Fibroblast of lung (primary cell): ENCODE measurements at places on chromosomes 3 and 15.

DNA sequence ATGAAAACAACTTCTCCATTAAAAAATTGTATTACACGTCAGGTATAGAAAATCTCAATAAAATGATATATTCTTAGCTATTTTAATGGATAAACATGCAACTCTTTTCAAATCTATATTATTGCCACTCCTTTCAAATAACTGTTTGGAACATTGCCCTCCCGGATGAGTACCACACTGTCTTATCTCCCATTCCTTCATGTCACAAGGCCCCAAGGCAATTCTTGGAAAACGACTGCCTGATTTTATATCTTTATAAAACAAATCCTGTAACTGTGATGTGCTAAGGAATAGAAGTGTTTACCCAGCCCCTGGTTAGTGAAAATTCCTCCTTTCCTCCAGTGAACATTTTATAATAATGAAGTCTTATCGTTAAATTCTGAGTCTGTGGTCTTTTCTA lies 6.2 kb upstream of the ZNF619 start:
- DNase-seq, result no peak

GRCh38 chr15:43541785-43542184 lies 24.4 kb downstream of the MAP1A start:
- peak; percentile 67 for DNase-seq

- DNase-seq, result no peak
These were observed 7.4 kb downstream of the SLC38A3 start for GRCh38 chr3:50212502-50212901.

- no peak for DNase-seq
These were observed 541.8 kb downstream of the NLGN1 start for GRCh38 chr3:173939331-173939730.

DNA sequence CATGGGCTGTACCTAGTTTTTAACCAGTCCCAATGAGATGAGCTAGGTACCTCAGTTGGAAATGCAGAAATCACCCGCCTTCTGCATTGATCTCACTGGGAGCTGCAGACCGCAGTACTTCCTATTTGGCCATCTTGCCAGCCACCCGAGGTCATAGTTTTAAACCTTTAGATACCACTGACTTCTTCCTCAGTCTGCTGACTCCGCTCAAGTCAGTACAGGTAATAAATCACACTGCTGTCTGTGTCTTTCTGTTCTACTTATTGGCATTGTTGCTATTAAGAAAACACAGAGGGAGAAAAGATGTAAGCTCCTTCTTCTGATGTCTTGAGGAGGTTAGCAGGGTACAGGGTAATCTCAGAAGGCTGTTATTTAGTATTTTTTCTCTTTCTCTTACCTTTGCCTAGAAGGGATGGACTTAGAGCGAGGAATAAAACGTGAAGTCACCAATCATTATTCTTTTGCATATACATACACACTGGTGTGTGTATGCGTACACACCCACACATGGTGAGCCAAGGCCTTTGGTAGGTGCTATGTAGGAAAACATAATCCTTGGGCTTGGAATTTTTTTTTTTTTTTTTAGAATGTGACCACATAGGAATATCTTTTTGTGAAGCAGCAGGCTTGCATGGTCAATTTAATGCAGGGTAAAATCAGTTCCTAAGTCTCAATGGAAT lies 197.2 kb downstream of the EDEM1 start:
- DNase-seq, result no peak
